ENCODE measurements at places on chromosomes 6 and 20.

- no peak for DNase-seq
These were observed 152.2 kb upstream of the CHD6 start for GRCh38 chr20:41770427-41770826.

GRCh38 chr6:18277237-18278006, 13.1 kb upstream of the DEK start:
- peak; percentile 78 for DNase-seq

GRCh38 chr6:10177704-10178103, 237.2 kb downstream of the TFAP2A start:
- no peak for DNase-seq

- no peak for DNase-seq
These were observed 56.6 kb downstream of the NPEPL1 start for GRCh38 chr20:58749098-58749769.

- DNase-seq: no peak
These were observed 21.2 kb upstream of the EXOC2 start for GRCh38 chr6:714100-714499.

DNA sequence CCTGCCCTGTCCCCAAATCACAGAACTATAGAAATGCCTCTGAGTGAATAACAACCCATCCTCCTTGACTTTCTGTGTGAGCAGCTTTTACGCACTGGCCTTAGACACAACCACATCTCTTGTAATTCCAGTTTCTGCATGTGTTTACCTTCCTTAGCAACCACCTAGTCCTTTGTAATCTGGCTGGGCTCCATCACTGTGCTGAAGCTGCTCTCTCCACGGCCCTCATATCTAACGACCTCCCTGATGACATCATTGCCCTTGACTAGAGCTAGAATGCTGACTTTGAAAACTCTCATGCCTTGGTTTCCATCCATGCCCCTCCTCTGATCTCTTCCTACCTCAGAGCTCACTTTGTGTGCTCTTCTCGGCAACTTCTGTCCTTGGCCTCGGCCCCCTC, 30.5 kb upstream of the GLP1R start:
- DNase-seq: no peak

- no peak for DNase-seq
These were observed 118.5 kb downstream of the SNX5 start for GRCh38 chr20:17849901-17850683.

DNA sequence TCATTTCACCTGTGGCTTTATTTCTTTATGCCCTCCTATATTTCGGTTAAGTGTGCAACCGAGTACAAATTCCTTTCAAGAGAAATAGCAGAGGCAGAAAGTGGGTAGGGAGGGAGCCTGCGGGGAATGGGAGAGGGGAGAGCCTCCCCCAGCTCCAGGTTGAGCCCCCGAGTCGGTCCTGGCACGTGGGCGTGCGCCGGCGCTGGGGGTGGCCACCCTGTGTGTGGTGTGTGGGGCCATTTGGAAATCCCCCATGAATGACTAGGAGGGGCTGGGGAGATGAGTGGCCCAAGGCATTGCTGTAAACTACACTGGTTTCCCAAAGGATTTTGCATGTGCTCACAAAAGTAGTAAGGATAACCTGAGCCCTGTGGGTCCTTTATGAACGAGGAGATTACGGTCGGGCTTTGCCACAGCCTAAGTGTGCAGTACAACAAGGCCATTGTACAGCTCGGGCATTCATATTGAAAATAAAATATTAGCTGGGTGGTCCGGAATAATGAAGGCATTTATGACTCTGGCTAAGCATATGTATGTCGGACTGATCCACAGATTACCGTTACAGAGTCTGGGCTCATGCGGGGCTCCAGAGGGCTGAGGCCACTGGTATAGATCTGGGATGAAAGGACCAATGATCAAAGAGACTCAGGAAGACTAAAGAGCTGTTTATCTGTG, 84.5 kb upstream of the RALGAPA2 start:
- DNase-seq: no peak

DNA sequence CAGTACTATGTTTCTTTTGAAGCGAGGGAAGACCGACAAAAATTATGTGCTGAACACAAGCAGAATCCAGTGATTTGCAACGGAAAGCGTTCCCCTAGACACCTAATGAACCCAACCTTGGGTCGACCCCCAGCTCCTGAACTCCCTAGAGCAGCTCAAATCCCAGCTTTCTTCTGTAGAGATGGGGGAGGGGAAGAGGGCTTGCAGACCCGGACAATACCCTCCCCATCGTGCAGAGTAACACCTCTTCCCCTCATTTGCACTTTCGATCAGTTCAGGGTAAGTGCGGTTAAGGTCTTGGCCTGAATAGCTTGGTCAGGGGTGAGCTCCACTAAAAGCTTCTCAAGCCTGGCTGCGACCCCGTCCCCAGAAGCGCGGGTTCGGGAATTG, 404 bp downstream of the CEP162 start:
- DNase-seq: no peak

- no peak for DNase-seq
These were observed 293.4 kb upstream of the SPTLC3 start for GRCh38 chr20:12715371-12715770.

DNA sequence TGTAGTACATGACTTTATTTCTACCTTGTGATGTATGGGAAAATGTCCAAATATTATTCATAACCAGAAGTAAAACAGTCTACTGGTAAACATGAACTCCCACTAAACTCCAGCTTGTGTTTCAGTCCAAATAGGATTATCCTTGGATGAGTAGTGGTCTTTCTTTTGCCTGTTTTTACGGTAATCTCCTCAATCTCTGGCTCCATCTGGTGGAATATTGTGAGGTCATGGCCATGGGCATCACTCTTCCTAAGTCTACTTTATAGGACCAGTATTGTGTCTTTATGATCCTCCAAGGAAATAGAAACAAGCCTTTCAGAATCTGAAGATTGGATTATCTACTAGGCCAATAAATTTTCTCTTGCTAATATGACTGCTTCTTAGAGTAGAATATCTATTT, 505.0 kb downstream of the BMP2 start:
- no peak for DNase-seq

DNA sequence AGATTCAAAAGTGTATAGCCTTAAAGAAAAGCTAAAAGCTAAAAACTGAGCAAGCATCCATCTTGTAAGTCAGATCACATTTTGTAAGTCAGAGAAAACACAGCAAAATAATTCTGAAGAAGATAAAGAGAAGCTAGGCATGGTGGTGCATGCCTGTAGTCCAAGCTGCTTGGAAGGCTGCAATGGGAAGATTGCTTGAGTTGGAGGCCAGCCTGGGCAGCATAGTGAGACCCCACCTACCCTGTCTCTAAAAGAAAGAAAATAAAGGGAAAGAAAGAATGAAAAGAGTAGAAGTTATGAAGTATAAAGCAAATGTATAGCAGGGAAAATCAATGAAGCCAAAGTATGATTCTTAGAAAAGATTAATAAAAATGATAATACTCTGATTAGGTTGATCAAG, 20.5 kb upstream of the PKIG start:
- no peak for DNase-seq

- no peak for DNase-seq
These were observed 17.8 kb upstream of the FKBP5 start for GRCh38 chr6:35706468-35706867.

DNA sequence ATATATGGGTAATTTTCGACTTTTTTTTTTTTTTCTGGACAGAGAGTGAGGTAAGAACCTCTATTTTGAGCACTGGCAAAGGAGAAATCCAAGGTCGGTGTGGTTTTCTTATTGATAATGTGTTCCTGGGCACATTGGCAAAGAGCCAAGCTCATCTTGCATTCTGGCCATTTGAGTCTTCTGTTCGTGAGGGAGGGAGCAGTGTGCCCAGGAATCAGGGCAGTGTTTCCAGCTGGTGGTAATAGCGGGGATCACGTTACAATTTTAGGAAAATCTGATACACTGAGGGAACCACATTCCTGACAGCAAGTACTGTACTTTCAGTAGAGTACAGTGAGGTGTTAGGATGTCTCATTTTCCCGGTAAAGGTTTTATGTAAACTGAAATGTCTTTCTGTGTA, 442.3 kb upstream of the MAP3K7 start:
- DNase-seq: no peak

GRCh38 chr6:32329141-32329540, 42.6 kb downstream of the TSBP1 start:
- DNase-seq: no peak

DNA sequence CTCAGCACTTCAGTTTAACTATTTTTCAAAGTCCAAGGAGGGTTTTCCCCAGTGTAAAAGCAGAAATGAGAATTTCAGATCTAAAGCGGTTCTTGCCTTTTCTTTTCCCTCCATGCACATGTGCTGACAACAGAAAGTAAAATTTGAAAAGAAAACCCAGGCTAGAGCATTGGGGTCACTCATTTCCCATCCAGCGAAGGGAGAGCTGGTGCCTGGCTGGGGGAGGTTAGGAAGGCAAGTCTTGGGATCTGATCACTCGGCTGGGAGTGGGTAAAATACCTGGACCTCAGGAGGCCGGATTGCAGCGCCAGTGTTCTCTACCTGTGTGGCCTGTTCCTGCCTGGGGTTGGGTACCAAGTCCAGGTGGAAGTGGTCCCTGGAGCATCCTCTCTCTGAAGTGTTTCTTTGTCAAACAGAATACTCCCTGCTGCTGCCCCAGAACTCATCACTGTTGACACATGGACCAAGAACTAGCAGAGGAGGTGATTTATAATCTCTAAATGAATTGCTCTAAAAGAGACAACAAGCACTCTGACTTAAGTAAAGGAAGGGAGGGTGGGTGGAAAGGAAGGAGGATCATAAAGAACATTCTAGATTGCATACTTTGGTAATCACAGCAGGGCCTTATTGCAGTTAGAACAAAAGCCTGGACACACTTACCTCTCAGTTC, 136.0 kb downstream of the MTHFD1L start:
- no peak for DNase-seq

GRCh38 chr20:25632940-25633790, 9.4 kb upstream of the NANP start:
- DNase-seq: no peak

Measured in H1 (cell line).